Hypothalamus (tissue), 51 donors: ENCODE measurements at places on chromosomes 5 and 9.

DNA sequence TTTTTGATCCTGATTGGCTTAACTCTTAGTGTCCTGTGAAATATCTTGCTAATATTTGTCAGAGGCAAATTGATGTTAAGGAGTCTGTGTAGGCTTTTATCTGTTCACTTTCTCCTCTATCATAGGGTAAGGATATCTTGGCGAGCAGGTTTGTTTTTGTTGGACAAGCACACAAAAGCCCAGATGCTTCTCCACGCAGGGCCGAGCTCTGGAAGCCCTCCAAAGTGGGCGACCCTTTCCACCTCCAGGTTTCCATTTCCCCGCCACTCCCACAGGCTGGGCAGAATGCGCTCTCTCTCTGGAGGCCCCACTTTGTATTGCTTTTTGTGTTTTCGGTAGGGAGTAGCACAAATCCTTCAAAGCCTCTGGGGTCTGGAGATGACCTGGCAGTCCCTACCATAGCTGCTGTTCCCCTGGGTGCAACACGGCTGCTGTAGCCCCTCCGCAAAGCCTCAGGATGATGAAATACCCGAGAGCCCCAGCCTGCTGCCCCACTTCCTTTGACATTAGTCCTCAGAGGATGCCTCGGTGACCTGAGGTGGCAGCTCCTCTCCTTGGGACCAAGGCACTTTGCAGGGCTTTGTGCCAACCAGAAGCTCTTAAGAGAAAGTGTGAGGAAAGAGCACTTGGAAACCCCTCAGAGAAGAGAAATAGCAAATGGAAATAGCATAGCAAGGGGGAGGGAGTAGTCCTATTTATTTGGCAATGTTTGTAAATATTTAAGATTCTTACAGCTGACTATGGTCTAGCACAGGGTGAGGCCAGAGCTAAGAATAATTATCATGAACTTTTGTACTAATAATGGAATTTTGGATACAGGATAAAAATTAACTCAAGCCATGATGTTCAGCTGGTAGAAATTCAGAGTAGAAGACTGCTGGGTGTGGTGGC lies 122.8 kb downstream of the ARHGEF28 start:
- no peak for DNase-seq

DNA sequence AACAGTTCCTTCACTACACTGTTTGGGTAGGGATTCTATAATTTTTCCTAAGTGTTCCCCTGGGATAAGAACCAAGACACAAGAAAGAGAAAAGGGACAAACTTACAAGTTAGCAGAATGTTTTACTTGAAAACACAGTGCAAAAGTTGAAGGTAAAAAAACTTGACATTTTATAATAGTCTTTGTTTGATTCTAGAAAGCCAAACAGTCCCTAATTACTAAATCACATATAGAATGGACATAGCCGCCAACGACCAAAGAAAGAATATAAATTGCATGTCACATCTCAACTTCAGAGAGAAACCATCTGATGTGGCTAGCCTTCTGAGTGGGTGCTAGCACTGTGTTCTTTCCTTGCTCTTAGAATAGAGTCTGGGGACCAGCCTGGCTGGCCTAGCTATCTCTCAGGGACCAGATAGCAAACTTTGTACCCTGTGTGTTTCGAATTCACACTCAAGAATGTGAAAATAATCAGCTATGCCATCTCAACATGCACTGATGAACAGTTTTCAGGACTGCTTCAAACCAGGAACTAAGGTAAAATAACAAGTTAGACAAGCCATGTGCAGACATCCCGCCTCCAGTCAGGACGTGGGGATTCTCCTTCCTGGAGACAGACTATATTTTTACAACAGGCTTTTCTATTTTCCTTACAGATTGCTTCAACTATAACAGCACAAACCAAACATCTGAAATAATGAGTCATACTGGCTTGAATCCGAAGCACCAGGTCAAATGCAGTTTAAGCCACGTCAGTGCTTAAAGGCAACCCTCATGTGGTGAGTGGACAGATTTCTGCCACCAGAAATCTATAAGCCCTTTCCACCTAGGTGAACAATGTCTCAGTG lies 53.7 kb downstream of the LHFPL2 start:
- no peak for DNase-seq

GRCh38 chr5:9653811-9654210 lies 23.7 kb upstream of the TAS2R1 start:
- no peak for DNase-seq

DNA sequence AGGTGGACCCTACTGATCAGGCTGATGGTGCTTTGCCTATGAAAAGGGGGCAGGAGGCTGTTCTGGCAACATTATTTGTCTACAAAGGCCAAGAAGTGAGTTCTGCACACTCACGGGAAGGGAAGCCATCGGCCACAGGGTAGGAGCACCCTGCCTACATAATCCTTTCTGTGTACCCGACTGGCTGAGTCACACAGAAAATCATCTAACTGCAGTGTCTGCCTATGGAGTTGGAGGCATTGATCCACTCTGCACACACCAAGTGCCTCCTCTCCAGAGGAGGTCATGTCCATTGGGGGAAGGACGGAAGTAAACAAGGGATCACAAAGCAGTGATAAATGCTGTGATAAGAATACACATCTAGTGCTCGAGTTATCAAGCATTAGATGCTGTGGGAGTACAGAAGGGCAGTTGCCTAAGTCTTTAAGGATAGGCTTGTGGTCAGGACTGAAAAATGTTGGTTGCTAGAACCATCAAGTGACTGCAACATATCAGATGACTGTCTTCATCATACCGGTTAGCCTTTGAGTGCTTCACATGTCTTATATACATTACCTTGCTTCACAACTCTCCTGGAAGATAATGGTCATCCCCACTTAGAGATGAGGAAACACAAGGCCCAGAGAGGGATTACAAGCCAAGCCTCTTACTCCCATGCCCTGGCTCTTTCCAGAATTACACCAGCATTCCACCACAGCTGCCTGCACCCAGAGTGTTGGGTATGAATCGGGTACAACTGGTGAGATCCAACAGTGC lies 1.3 kb upstream of the SLC2A8 start:
- no peak for DNase-seq

GRCh38 chr9:21875893-21876292 lies 73.5 kb downstream of the MTAP start:
- DNase-seq = no peak

DNA sequence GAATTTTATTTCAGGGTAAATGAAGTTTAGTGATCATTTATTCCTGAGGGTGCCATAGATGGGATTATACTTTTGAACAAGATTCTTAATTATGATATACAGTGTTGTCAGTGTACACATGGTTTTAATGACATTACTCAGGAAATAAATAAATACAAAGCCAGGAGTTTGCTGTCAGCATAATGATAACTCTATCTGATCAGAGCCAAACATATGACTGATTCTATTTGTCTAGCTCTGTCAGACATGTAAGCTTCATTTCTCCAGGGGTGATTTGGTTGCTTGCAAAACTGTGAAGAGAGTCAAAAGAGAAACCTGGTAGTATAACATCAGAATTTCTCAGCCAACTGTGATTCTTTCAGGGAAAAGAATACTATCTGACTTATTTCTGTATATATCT lies 1425.8 kb upstream of the C9orf72 start:
- DNase-seq = no peak

- DNase-seq = no peak
Measured at GRCh38 chr9:101453776-101454570, 18.4 kb upstream of the ALDOB start.

DNA sequence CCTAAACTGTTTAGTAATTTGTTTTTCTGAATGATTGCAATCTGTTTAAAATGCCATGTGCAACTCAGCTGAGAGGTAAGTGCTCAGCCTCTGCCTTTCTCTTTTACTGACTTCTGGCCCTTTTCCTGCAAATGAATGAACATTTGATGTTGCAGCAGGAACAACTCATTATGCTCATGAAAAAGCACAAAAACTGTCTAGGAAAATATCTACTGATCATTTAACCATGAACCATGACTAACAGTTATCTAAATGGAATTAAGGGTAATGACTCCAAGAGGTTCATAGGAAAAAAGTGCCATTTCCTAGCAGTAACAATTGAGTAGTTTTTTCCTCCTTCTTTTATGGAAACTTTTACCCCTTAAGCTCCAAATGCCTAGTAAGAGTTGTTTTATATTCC lies 70.6 kb upstream of the ANKH start:
- DNase-seq = no peak

GRCh38 chr5:147327421-147327820 lies 92.6 kb downstream of the STK32A start:
- no peak for DNase-seq

- no peak for DNase-seq
Measured at GRCh38 chr5:10981932-10982331, 220.9 kb upstream of the DAP start.

DNA sequence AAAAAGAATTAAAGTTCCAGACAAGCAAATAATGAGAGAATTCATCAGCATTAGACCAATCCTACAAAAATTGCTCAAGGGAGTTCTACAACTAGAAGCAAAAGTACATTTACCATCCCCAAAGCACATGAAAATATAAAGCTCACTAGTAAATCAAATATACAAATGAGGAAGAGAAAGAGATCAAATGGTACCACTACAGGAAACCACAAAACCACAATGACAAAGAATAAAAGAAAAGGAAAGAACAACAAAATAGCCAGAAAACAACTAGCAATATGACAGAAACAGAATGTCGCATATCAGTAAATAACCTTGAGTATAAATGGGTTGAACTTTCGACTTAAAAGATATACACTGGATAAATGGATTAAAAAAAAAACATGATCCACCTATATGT lies 739.0 kb downstream of the DTWD2 start:
- no peak for DNase-seq

GRCh38 chr5:80255431-80255810 lies 427 bp downstream of the SERINC5 start:
- peak; percentile 58 for DNase-seq

DNA sequence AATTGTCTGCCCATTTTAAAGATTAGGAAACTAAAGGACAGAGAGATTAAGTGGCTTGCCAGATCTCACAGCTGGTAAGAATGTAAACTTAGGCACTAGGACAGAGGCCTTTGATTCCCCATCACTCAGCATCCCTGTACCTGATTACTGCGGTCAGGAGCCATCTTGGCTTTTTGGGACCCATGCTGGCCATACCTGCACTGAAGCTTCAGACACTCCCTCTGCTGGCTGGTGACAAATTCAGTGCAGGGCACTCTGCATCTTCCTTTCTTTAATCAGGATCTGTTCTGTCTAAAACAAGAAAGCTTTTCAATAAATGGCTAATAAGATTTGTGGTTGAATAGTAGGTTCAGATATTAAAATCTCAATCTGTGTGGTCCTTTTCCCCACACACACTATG lies 215.5 kb upstream of the RORB start:
- DNase-seq = no peak

- no peak for DNase-seq
Measured at GRCh38 chr9:119009249-119009648, 360.0 kb downstream of the BRINP1 start.

DNA sequence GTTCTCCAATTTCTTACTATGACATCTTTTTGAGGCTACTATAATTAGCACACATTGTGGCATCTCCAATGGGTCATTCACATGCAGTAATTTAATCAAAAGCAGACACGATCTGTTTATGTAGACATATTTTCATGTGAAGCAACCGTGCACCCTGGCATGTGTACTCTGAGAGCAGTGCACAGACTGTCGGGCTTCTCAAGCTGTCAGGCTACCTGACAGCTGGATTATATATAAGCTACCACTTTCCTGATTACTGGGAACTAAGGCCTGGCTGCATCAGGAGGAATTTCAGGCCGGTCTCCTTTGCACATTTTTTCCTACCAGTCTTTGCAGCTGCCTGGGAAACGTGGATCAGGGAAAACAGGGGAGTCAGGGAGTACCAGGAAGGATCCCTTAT lies 197.5 kb downstream of the MAPKAP1 start:
- DNase-seq = no peak

GRCh38 chr9:99127356-99128132 lies 22.6 kb downstream of the TGFBR1 start:
- no peak for DNase-seq

DNA sequence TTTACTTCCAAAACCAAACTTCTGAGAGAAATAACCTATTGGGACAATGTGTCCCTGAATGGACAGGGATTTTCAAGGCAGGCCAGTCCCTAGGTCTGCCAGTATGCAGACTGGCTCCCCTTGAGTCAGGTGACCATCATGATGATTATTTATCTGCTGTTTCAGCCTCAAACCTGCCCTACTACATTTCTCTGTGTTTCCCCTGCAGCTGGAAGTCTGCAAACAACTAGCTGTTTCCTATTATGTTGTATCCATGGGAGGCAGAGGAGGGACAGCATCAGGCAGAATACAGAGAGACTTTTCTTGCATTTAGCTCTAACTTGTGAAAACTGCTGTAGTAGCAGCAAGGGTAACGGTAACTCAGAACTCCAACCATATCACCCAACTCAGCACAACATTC lies 36.2 kb upstream of the IFNK start:
- DNase-seq = no peak

- DNase-seq = no peak
Measured at GRCh38 chr5:78574131-78574673, 74.4 kb downstream of the LHFPL2 start.

DNA sequence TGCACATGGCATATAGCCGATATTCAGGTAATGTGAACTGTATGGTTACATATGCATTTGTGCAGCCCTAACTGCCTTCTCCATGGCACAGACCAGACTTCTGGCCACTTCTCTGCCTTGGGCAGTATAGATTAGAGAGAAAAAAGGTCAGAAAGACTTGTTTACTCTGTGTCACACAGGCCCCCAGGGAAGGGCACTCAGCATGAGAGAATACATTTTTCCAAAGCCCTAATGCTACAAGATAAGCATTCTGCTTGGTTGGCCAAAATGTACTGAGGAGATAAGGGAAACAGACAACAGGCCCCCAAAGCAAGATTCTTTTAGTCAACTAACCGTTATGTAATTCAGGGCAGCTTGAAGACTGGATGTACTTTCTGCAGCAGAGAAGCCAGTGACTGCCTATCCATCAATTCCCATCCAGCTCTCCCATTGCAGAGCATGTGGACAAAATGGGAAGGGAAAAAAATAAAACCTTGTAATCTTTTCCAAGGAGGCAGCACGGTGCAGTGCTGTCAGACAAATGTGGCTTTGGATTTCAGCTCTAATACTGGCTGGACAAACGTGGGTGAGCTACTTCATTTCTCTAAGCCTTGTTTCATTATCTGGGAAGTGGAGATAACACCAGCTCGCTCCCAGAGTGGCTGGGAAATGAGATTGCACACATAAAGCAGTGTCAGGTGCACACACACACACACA lies 205.9 kb downstream of the NSG2 start:
- no peak for DNase-seq

DNA sequence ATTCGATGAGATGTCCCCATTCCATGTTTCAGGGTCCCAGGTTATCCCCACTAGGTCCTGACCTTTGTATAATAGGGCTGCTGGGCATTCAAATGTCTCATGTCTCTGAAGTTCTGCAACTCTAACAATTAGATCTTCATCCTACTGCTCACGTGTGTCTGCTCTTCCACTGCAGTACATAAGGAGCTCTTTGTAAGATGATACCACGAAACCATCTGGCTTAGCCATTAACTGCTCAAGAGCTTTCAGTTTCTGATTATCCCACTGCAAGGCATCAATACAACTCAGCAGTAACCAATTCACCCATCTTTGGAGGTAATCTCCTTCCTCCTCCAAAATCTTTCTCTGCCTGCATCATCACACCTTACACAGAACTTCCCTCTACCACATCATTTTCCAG lies 49.9 kb upstream of the PPP2CA start:
- no peak for DNase-seq

- no peak for DNase-seq
Measured at GRCh38 chr5:15650266-15650665, 150.3 kb downstream of the FBXL7 start.
